ENCODE measurements at places on chromosomes 11 and 22. TPM values are rescaled to one million over a fixed set of nuclear protein-coding genes. Genes with fewer than 3 reads are reported as not detected.

DNA sequence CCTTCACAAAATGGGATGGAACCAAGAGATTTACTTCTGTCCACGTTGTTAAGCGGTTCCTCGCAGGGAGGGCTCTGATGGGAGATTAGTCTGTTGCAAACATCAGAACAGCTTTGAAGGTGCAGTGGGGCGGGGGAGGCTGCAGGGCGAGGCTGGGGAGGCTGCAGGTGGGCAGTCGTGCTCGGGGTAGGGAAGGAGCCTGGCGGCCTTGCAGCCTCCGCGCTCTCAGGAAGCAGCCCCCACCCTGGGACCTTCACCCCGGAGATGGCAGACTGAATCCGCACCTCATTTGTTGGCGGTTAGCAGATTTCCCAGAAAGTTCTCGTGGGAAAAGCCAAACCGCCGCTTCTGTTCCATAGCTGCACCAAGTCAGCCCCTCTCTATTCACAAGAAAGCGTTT is 237.3 kb downstream of the BRD1 start:
- no peak for DNase-seq

DNA sequence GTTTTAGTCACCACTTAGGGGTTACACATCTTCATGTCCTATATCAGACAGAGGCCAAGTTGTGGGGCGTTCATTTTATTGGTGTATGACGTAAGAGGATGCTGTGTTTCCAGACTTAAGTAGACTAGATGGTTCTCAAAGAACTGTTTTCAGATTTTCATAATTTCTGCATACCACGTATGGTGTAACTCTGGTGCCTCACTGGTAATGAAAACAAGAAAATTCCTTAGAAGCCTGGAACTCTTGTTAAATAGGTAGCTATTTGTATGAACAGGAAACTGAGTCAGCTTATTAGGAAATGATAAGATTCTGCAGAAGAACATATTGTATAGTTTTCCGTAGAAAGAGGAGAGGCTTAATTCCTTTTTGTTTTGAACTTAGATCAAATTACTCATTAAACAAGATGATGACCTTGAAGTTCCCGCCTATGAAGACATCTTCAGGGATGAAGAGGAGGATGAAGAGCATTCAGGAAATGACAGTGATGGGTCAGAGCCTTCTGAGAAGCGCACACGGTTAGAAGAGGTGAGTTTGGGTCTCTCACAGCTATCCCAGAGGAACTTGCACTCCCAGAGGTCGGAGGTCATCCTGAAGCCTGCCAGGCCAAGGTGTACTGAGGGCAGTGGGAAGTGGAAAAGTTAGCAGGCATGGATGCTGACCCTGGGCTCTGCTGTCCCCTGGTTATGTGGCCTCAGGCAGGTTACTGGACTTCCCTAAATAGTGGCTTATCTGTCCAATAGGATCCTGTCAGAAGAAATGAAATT is 3.9 kb downstream of the CDC45 start:
- DNase-seq = no peak

GRCh38 chr11:70510571-70510970 is 112.2 kb downstream of the CTTN start:
- no peak for DNase-seq

GRCh38 chr11:59990421-59990820 is 26.6 kb upstream of the OOSP4B start:
- DNase-seq = no peak

- DNase-seq = no peak
These were observed 10.9 kb downstream of the SMC1B start for GRCh38 chr22:45402466-45402985.

GRCh38 chr11:123517559-123518364 is 87.7 kb downstream of the GRAMD1B start:
- no peak for DNase-seq

- DNase-seq = no peak
These were observed 42.4 kb downstream of the RSF1 start for GRCh38 chr11:77778118-77778517.

GRCh38 chr22:20429254-20430100 is 8.1 kb downstream of the SCARF2 start:
- DNase-seq = no peak

DNA sequence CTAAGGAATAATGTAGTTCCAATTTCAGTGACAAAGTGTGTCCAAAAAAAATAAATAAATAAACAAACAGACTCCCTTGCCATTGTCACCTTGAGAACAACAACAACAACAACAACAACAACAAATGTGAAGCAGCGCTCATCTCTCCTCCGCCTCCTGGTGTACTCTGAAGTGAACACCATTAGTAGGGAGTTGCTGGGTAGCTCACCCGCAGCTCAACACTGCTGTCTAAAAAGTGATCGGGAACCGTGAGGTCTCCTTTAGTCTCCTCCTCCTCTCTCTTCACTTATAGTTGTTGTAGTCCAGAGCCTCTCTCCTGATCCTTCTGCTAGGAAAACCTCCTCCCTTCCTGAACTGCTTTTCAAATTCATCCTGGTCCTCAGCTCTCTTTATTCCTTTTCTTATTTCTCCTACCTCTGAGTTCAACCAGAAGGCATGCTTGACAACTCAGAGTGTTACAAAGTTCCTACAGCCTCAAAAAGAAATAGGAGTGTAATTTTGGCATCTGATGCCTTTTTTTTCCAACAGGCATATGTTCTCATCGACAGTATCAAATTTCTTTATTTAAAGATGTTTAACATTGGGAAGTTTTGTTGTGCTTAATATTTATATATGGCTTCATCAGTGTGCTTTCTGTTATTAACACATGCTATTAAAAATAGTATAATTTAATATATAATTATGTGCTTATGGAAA is 215.1 kb downstream of the PGR start:
- DNase-seq = no peak

GRCh38 chr11:20760811-20761210 is 91.4 kb downstream of the NELL1 start:
- no peak for DNase-seq

- DNase-seq = no peak
These were observed 85.9 kb downstream of the MICAL3 start for GRCh38 chr22:17938484-17938924.

DNA sequence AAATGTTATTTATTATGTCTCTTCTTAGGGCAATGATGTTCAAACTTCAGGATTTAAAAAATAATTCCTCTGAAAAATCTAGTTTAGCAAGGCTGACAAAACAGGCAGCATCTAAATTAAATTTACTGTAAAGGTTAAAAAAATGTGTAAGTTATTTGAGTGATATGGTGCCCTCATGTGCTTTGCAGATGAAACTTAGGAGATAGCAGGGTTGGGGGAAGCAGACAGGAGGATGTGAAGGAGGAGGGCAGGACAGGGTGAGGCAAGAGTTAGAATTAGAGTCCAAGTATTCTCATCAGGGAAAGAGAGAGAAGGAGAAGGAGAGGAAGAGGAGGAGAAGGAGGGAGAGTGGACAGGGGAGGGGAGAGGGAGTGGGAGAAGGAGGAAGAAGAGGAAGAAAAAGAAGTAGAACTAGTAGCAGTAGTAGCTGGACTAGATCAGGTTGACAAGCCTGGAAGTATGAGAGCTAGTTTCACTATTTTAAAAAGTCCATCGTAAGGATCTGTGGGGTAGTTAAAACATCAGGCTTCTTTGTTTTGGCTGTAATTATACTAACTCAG is 141.2 kb upstream of the SESN3 start:
- no peak for DNase-seq

GRCh38 chr11:123034597-123034996 is 27.3 kb downstream of the HSPA8 start:
- DNase-seq = no peak

GRCh38 chr22:41517172-41518047 is 26.9 kb downstream of the POLR3H start:
- peak; percentile 82 for DNase-seq

DNA sequence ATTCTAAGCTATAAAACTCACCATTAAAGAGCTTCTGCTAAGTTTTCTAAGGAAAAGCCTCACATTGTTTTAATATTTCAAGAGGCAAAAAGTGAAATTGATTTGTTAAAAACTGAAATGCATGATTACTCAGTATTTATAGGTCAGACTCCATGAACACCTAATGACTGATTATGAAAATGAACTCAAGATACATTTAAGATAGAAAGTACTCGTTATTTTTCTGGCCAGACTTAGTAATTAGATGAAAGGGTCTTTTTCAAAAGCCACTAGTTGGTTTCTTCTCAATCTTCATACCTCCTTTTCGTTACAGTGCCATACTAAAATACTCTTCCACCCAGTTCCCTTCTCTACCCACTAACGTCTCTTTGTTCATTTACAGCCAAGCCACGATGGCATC is 56.3 kb downstream of the VSIG10L2 start:
- no peak for DNase-seq

GRCh38 chr22:38230108-38230825 is 28.5 kb downstream of the MAFF start:
- DNase-seq = peak; percentile 74

- no peak for DNase-seq
These were observed 13.1 kb upstream of the ACCSL start for GRCh38 chr11:44034639-44035038.

DNA sequence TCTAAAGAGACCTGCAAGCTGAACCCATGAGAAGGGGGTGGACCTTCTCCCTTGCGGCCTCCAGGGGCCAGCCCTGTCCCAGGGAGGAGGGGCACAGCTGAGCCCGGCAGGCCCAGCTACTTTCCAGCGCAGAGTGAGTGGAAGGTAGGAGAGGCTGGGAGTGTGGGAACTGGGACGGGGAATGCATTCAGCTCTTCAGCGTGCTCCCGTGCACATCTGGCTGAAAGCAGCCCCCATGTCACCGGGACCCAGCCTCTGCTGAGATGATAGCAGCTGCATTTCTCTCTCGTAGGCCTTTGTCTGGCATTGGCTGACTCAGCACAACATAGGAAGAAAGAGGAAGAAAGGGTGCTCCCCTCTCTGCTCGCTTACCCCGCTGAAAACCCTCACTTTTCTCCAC is 951.5 kb downstream of the TBC1D22A start:
- no peak for DNase-seq

- no peak for DNase-seq
These were observed 59.1 kb upstream of the SLC22A12 start for GRCh38 chr11:64531906-64532312.

GRCh38 chr11:86559311-86559945 is 113.0 kb downstream of the ME3 start:
- DNase-seq = peak; percentile 68

- no peak for DNase-seq
These were observed 24.9 kb downstream of the CD44 start for GRCh38 chr11:35163702-35164496.

DNA sequence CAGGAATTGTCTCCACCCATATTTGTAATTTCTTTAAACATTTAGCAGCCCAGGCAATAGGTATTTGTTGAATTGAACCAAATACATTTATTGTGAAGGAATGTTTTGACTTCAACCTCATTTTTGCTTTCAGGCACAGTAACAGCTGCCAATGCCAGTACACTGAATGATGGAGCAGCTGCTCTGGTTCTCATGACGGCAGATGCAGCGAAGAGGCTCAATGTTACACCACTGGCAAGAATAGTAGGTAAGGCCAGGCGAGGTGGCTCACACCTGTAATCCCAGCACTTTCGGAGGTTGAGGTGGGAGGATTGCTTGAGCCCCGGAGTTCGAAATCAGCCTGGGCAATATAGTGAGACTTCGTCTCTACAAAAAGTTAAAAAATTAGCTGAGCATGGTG is 20.9 kb downstream of the ACAT1 start:
- peak; percentile 9 for DNase-seq

- DNase-seq = no peak
These were observed 38.6 kb upstream of the RBFOX2 start for GRCh38 chr22:36067235-36067558.

DNA sequence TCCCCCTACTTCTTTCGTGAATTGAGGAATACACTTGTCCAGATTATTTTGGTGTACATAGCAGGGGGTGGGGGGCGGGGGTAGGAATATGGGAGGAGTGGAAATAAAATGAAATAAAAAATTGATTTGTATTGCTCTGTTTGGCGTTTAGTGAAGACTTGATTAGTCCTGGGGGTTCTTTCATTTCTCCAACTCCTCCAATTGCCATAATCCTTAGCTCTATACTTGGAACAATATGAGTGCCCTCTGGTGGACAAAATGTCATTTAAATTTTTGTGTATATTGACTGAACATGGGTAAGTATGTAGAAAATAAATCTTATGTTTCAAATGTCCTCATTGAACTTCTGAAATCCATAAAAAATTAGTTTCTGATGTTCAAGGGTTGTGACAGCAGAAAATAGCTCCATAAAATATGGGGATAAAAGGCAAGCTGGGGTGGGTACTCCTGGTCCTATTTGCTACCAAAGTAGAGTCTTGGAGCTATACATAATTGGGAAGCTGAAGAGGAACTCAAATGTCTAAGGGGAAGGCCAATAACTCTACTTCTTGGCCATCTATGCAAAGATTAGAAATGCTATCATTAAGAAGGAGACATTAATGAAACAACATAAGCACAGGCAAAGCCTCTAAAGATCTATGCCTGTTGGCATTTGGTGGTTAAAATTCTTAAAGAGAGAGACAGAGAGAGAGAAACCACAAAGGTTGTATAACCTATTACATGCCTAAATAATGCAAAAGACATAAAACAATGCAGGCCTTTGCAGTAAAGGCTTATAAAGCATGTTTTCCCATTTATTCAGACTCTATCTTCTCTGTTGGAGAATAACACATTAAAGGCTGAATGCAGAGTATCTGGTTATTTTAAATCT is 421.6 kb downstream of the METTL15 start:
- DNase-seq = peak; percentile 48

DNA sequence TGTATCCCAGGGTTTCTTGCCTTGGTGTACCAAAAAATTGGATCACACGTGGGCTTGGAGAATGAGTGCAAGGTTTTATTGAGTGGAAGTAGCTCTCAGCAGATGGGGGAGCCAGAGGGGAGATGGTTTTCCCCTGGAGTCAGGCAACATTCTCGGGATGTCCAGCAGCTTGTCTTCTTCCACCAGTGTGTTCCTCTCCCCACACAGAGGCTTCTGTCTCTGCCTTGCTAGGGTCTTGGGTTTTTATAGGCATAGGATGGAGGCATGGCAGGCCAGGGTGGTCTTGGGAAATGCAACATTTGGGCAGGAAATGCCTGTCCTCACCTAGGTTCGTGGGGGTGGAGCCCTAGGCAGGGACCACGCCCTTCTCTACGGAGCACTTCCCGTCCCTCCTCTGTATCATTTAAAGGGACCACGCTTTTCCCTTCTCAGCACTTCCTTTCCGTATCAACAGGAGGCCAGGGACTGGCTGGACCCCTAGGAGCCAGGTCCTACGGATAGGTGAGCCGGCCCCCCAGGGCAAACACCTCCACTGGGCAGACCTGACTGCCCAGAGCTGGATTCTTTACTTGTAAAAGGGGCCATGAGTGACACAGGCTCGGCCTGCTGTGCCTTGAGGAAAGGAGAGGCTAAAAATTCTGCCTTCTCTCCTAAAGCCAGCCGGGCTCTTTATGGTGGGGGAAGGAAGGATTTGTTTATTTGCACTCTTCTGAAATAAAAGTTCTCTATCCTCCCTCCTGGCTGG is 55.3 kb upstream of the CCDC188 start:
- DNase-seq = peak; percentile 85

- DNase-seq = no peak
These were observed 233.6 kb downstream of the FAM76B start for GRCh38 chr11:95556011-95556341.

SPI1 gene
- total RNA-seq = 5.0 TPM

CALCA gene
- not detected for total RNA-seq

OSM gene
- total RNA-seq = not detected

KCNE3 gene
- 5.0 TPM for total RNA-seq

YAP1 gene
- total RNA-seq = 113 TPM

DEFB131B gene
- not detected for total RNA-seq

NNMT gene
- 21.6 TPM for total RNA-seq

SHISAL1 gene
- 11.2 TPM for total RNA-seq

CCDC87 gene
- 0.10 TPM for total RNA-seq

FAM111B gene
- total RNA-seq = 12.0 TPM
